Stimulated activated CD4-positive, alpha-beta T cell treated with anti-CD3 and anti-CD28 coated beads, Interleukin-1b, Interleukin-23, amount 100 ng/mL, for 48 hours (primary cell): ENCODE measurements at places on chromosomes 13 and 19.

DNA sequence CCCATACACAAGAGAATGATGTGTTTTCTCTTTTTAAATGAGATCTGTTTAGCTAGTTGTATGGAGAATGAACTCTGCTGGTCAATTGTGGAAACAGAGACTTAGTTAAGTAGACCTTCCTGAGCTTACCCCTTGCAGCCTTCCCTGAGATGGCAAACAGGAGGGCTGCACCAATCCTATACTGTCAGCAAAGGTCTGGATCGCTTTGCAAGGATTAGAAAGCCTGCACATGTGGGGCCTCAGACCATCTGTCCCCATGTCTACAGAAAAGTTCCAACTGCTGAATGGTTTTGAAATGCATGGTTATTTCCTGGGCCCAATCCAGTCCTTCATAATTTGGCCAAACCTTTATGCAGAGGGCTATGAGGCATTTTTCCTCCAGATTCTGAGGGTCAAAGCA, 183.9 kb upstream of the SLC10A2 start:
- DNase-seq: no peak

- no peak for DNase-seq
These were observed 465.9 kb upstream of the ATXN8OS start for GRCh38 chr13:69641773-69642172.

DNA sequence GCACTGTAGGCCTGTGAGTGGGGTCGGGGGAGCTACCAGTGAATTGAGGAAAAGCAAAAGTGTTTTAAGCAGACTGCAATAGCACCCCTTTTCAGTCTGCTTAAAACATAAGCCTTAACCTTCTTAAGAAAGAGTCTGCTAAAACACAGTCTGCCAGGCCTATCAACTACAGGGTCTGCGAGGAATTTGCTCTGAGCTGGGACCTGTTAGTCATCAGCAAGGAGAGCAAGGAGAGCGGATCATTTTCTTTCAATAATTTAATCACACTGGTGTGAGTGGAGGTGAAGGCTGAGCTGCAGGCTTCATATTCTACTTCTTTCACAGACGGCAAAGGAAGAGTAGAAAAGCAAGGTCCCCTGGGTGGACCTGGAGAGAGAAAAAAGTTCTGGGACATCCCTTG, 342.7 kb downstream of the ENOX1 start:
- DNase-seq: no peak

DNA sequence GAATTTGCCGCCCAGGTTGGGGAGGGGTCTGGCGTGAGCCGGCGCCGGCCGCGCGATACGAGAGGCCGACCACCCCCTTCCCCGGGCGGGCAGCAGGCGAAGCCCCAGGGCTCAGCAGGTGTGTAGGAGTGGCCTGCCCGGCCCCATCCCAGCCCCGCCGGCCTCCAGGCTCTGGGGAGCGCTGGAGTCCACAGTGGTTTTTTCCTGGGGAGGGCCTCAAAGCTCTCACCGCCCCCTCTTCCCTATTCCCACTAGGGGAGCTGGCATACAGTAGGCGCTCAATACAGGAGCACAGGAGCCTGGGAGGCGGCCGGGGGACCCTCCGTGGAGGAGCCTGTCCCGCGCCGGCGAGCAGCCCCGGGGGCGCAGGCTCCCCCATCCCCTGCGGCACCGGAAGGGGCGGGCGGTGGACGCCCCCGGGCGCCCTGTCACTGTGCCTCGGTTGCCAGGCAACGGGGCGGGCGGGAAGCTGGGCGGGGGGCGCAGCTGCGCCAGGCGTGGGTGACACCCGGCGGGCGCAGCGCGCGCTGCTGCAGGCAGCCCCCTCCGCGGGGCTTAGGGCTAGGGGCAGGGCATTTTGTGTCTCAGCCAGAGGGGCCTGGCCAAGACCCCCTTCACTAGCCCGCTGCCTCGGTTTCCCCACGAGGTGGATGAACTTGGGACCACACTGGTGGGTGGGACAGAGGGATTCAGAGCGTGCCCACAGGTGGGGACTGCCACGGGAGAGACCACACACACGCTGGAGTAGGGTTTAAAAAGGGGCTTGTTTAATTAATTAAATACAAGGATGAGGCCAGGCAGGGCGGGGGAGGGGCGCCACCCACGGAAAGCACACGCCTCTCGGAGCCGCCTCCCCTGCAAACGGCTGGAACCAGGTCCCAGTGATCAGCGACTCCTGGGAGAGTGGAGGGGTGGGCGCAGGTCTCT, 3.6 kb upstream of the REXO1 start:
- no peak for DNase-seq

GRCh38 chr13:96984051-96984508, 10.2 kb downstream of the OXGR1 start:
- peak; percentile 2 for DNase-seq

- DNase-seq: peak; percentile 90
These were observed 12.8 kb downstream of the LTBP4 start for GRCh38 chr19:40613690-40614621.

DNA sequence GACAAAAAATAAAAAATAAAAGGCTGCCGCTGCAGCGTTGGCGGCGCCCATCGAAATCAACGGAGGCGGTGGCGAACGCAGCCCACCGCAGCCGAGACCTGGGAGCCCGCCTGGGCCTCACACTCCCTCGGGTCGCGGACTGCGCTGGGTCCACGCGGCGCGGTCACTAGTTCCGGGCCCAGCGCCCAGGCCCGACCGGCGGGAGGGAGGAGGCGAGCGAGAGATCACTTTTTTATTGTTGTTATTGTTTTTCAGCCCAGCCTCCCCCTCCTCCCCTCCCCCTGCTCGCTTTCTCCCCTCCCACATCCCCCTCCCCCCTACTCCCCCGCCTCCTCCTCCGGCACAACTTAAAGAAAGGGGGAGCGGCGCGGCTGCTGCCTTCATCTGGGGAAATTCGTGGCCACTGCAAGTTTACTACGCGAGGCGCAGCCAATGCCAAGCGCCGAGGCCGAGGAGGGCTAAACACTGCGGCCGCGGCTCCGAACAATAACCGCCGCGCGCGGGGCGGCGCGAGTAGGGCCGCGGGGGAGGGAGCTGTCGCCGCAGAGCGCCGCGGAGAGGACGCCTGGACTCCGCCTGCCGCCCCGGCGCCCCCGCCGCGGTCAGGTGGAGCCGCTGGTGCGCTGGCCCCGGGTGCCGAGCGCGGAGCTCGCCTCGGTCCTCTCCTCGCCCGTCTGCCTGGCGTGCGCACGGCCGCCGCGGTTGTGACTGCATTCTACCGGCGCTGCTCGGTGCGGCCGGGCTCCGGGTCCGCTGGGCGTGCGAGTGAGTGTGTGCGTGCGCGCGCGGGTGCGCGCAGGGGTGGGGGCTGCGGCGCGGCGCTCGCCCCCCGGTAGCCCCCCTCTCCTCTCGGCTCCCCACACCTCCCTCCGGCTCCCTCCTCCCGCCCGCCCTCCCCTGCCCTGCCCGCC, 505 bp upstream of the ZIC2 start:
- no peak for DNase-seq

DNA sequence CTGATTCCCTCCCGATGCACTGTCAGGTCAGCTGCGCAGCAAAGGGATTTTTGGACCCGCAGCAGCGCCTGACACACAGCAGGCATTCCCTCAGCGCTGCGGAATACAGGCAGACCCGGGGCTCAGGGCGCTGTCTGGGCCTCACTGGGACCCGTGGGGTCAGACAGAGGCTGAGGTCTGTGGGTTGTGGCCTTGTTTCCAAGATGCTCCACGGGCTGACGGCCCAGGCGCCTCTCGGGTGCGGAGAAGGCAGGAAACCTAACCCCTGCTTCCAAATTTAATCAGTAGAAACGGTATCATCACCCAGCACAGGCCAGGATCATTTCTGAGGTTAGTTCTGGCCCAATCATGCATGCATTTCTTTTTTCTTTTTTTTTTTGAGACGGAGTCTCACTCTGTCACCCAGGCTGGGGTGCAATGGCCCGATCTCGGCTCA, 686 bp upstream of the RNF126 start:
- no peak for DNase-seq

GRCh38 chr13:29943686-29944085, 93.3 kb upstream of the UBL3 start:
- DNase-seq: no peak

GRCh38 chr13:29479716-29480492, 115.6 kb downstream of the SLC7A1 start:
- no peak for DNase-seq

DNA sequence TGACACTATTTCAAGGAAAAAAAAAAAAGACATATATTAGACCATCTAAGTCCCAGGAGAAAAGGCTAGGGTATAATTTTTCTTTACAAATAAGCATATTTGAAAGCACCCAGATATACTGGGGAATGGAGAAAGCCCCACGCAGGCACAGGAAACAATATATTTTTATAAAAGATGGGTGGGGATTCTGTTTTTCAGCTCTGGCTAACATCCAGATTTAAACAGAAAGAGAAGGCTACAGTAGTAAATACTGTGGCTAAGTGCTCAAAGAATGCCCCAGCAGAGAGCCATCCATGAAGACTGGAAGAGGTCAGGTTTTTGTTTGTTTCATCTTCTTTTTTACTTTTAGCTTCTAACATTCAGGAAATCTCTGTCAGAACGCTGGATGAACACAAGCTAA, 16.0 kb downstream of the ZNF44 start:
- DNase-seq: no peak

- DNase-seq: no peak
These were observed 39.5 kb downstream of the NOTCH3 start for GRCh38 chr19:15161028-15161984.

GRCh38 chr13:103140001-103140671, 73.9 kb upstream of the SLC10A2 start:
- no peak for DNase-seq
